ENCODE measurements at places on chromosomes 7 and 10. TPM values are rescaled to one million over a fixed set of nuclear protein-coding genes. Genes with fewer than 3 reads are reported as not detected.

The FAM221A gene
- 29.9 TPM for total RNA-seq

DNA sequence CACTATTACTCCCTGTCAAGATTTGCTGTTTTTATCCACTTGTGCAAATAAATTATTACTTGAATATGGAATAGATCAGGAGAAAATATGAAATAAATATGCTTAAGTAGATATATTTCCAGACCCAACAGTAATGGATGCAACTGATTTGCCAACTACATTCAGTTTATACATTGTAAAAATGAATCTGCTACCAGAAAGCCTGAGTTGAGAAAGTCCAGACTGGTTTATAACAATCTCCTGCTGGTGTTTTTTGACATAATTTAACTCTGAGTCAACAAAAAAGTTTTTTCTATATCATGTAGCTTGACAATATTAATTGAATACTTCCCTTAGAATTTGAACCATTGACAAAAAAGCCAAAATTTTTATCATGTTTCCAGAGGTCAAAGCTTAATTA lies 265.8 kb upstream of the SEMA3D start:
- no peak overlapping the region for H3K4me3 ChIP-seq
- H3K27me3 ChIP-seq = no peaks in the 10 kb centered on the region
- no peaks in the 10 kb centered on the region for H3K36me3 ChIP-seq

DNA sequence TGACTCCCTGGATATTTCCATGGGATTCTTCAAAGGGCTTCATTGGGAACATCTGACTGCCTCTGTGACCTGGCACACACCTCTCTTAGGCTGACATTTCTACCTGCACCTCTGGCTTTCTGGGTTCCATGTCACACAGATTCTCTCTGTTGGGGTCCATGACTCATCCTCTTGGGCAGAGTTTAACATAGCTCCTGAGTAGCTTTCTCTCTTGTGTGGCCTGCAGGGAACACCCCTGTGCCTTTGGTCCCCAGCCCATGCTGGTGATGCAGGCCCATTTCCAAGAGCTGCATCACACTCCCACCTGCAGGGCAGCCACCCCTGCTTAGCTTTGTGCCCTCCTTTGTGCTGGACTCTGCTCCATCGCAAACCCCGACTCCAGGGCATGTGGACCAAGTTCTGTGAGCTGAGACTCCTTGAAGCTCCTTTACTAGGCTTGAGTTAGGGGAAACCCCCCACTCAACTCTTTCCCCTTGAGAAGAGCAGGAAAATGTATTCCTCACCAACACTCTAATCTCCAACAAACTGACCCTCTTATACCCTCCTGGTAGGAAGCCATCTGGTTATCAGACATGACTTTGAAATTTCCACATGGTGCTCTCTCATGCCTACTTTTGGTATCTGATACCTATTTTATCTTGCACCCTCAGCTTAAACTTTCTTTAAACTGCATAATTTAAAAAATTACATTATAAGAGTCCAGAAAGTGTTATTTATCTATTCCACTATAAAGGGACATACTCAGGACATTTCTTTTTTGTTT lies 93.3 kb downstream of the ZNF777 start:
- DNase-seq = no peak
- H3K4me3 ChIP-seq = no peak overlapping the region
- no peak overlapping the region for H3K27ac ChIP-seq
- no peaks in the 10 kb centered on the region for H3K36me3 ChIP-seq
- H3K27me3 ChIP-seq = no peaks in the 10 kb centered on the region

GRCh38 chr7:33201821-33202220 lies 72.5 kb downstream of the BBS9 start:
- H3K36me3 ChIP-seq = no peaks in the 10 kb centered on the region
- no peak for DNase-seq
- no peak overlapping the region for H3K4me3 ChIP-seq
- H3K4me1 ChIP-seq = no peaks in the 10 kb centered on the region
- no peaks in the 10 kb centered on the region for H3K27me3 ChIP-seq

DNA sequence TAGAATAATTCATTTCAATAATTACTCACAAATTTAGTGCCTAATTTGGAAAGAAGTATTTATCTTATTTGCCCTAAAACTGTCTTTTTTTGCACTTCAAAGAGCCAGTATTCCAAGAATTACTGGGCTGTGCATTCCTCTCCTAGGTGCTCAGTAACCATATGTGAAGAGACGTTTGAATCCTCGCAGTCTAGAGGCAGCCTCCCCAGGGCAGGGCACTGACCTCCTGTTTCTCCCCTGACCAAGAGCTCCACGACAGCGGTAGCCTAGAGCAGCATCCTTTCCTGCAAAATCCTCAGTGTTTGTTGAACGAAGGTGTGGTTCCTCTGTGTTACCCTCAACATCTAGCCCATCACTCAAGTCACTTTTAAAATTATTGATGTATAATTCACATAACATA lies 113.1 kb downstream of the EEPD1 start:
- H3K27ac ChIP-seq = no peak overlapping the region
- no peak overlapping the region for H3K4me3 ChIP-seq
- no peak for DNase-seq
- H3K4me1 ChIP-seq = no peaks in the 10 kb centered on the region
- H3K36me3 ChIP-seq = no peaks in the 10 kb centered on the region

- peaks cover 19% of the 10 kb centered on the region for H3K4me1 ChIP-seq
- peak; percentile 59 for DNase-seq
- no peaks in the 10 kb centered on the region for H3K27me3 ChIP-seq
- peak overlapping the region; percentile 50 for H3K27ac ChIP-seq
These were observed 566 bp downstream of the MAD1L1 start for GRCh38 chr7:2231992-2232765.

The PBLD gene
- 1.2 TPM for total RNA-seq

DNA sequence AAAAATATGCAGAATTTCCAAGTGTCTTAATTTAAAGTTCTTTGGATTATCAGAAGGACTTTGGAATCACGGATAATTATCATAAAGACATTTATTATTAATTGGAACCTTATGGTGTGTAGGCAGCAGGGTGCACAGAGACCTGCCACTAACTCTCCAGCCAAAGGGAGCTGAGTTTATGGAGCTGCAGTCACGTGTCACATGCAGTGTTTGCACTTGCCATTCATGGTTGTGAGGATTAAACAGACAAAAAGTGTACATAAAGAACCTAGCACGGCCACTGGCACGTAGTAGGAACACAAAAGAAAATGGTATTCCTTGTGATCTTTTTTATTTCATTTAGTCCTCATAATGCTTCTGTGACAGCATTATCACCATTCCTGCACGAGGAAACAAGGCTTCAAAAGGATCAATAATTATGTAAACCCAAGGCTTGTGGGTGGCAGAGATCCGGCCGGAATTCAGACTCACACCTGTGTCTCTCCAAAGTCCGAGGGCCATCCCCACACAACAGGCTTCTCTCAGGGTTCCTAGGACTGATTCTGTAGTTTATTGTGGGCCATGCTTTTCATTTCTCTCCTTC lies 143.9 kb upstream of the STK17A start:
- H3K4me3 ChIP-seq = no peak overlapping the region
- no peaks in the 10 kb centered on the region for H3K36me3 ChIP-seq
- peak; percentile 17 for DNase-seq
- no peak overlapping the region for H3K27ac ChIP-seq
- peaks cover 22% of the 10 kb centered on the region for H3K4me1 ChIP-seq

The PNLIP gene
- total RNA-seq = not detected

GRCh38 chr7:70477036-70478010 lies 654.6 kb upstream of the GALNT17 start:
- no peak for DNase-seq
- 0 out of 2 replicates have a peak, but pooled peaks cover 3% of the 10 kb centered on the region for H3K4me1 ChIP-seq
- no peak overlapping the region for H3K4me3 ChIP-seq
- H3K27me3 ChIP-seq = no peaks in the 10 kb centered on the region
- no peaks in the 10 kb centered on the region for H3K36me3 ChIP-seq

- no peaks in the 10 kb centered on the region for H3K27me3 ChIP-seq
- no peaks in the 10 kb centered on the region for H3K36me3 ChIP-seq
- no peak overlapping the region for H3K4me3 ChIP-seq
- H3K4me1 ChIP-seq = no peaks in the 10 kb centered on the region
- no peak overlapping the region for H3K27ac ChIP-seq
- DNase-seq = no peak
These were observed 697.6 kb upstream of the GALNT17 start for GRCh38 chr7:70434376-70434775.

DNA sequence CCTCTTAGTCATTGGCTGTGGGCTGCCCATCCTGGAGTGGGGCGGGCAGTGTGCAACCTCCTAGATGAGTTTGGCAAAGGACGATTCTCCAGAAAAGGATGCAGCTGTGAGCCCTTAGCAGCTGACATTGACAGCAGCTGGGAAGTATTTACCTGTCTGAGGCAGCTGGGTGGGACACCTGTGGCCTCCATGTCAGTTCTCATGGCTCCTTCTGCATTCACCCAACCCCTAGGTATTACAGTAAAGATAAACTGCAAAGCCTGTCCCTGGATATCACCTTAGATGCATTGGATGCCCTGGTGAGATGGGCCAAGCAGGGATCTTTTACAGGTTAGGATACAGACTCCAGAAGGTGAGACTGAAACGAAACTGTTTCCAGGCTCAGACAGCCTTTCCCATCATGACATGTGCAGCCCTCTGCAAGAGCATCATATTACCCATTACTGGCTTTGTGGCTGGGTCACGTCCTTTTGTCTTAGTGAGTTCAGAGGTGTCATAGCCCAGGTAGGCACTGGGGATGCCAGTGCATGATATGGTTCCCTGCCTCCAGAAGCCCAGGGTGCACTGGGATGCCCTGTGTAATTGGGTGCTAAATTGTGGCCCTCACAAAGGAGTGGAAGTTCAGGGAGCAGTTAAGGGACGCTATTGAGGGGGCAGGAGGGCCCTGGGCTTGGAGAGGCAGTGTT lies 28.9 kb downstream of the MINDY4 start:
- no peak for DNase-seq
- H3K36me3 ChIP-seq = no peaks in the 10 kb centered on the region
- H3K27me3 ChIP-seq = no peaks in the 10 kb centered on the region
- H3K4me1 ChIP-seq = no peaks in the 10 kb centered on the region

GRCh38 chr7:67620216-67620933 lies 623.7 kb downstream of the TYW1 start:
- H3K36me3 ChIP-seq = no peaks in the 10 kb centered on the region
- no peak for DNase-seq
- no peaks in the 10 kb centered on the region for H3K4me1 ChIP-seq
